ENCODE measurements at places on chromosomes 3 and 15. TPM values are rescaled to one million over a fixed set of nuclear protein-coding genes. Genes with fewer than 3 reads are reported as not detected.

DNASE1L3 gene
- total RNA-seq, result not detected

NGRN gene
- 112 TPM for total RNA-seq

CCDC54 gene
- total RNA-seq, result not detected

GOLGA8R gene
- total RNA-seq, result 0.26 TPM

CASR gene
- total RNA-seq, result not detected
